ENCODE measurements at places on chromosomes 3 and 15. TPM values are rescaled to one million over a fixed set of nuclear protein-coding genes. Genes with fewer than 3 reads are reported as not detected.

EXD1 gene
- not detected for polyA plus RNA-seq

EPB42 gene
- polyA plus RNA-seq = not detected

CCDC14 gene
- polyA plus RNA-seq = 1.1 TPM

SI gene
- polyA plus RNA-seq = not detected

- DNase-seq = no peak
Measured at GRCh38 chr15:68994149-68994548, 20.3 kb upstream of the NOX5 start.

DNA sequence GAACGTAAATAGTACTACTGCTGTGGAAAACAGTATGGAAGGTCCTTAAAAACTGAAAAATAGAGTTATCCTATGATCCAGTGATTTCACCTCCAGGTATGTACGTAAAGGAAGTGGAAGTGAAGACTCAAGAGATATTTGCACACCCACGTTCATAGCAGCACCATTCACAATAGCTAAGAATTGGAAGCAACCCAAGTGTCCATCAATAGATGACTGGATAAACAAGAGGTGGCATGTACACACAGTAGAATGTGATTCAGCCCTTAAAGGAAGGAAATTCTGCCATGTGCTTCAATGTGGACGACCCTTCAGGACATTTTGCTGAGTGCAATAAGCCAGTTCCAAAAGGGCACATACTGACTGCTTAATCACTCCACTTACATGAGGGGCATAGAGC lies 188.3 kb downstream of the APBA2 start:
- no peak for DNase-seq

GRCh38 chr3:148925845-148926244 lies 60.7 kb downstream of the CPA3 start:
- no peak for DNase-seq

- DNase-seq = no peak
Measured at GRCh38 chr15:51497806-51498205, 124.8 kb downstream of the DMXL2 start.

GRCh38 chr3:191958980-191959671 lies 498.2 kb downstream of the PYDC2 start:
- DNase-seq = no peak

- DNase-seq = no peak
Measured at GRCh38 chr15:36472672-36473071, 106.8 kb upstream of the CDIN1 start.

DNA sequence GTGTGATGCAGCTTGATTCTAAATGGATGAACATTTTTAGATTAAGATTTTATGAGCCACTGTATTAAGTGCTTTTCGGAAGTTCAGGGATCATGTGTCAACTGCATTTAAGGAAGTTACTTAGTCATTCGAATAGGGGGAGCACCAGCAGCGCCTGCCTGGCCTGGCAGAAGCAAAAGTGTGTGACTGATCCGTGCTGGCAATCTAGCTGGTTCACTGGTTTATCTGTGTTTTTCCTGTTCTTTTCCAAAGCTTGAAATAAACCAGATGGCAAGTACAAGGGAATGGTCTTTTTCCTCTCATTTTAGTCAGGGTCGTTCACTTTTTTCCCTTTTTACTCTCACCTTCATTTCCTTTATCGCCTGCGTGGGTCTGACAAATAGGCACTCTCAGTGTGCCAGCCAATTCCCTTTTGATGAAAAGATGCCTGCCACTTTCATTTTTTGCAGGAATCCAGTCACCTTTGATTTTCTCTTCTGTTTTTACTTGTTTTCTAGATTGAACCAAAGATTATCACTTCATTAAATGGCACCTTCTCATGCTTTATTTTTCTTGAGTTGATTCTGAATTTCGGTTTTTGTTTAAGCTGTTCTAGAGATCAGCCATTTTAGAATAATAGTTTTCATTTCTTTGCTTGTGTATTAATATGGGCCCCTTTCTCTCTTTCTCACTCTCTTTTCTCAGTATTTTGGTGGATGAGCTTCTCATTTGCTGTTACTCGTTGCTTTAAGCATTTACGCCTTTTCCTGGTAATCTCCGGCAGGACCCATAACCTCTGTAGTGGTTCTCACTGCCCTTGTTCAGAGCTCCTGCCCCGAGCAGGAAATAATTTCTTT lies 2.8 kb downstream of the ABHD2 start:
- DNase-seq = no peak

- DNase-seq = no peak
Measured at GRCh38 chr15:94855018-94855408, 623.7 kb downstream of the MCTP2 start.

GRCh38 chr3:49171775-49172500 lies 540 bp downstream of the KLHDC8B start:
- no peak for DNase-seq

- no peak for DNase-seq
Measured at GRCh38 chr3:77464111-77464688, 424.3 kb downstream of the ROBO2 start.

DNA sequence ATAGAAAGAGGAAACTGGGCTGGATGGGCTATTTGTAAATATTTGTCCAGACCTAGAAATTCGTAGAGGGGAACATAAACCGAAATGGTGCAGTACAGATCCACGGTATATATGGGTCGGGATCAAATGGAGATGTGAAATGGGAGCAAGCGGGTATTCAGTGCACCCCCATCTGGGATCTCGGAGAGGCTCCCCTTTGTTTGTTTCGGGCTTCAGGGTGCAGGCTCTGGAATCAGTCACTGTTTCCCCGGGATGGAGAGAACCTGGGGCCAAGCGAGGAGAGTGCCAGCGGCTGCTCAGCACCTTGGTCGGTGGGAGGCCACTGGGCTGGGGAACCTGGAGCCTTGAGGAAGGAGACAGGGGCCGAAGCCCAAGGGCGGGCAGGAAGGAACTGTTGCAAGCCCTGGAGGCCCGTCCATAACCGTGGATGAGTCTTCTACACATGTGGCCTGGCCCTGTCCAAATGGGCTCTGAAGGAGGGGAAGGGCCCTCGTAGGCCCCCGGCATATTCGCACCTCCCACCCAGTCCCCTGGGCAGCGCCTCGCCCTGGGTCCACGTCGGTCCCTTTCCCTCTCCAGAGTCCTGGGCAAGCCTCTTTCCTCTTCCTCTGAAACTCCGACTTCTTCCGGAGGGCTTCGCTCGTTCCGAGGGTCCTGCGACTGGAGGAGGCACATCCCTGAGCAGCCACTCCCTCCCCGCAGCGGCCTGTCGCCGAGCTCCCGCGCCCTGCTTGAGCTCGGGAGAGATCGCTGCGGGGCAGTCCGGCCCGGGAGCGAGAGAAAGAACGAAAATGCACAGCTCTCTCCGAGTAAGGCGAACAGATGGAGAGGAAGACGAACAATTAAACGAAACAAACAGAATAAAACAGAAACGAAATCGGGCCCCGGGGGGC lies 3.0 kb downstream of the ISL2 start:
- DNase-seq = no peak

DNA sequence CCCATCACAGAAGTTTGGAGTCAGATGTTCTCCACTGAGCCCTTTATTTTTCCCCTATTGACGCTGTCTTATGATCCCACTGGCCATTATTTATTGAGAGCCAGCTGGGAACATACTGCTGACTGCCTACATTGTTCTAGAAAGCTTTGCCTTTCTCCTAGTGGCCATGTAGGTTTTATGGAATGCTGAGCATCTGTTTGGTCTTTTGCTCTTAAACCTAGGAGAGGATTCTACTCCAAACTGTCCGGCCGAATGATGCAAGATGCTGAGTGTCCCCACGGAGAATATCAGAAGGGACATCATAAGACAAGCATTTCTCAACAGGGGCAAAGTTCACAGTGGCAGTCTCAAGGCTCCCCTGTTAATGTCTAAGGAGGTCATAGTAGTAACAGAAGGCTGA lies 171.4 kb downstream of the ARRDC4 start:
- no peak for DNase-seq

DNA sequence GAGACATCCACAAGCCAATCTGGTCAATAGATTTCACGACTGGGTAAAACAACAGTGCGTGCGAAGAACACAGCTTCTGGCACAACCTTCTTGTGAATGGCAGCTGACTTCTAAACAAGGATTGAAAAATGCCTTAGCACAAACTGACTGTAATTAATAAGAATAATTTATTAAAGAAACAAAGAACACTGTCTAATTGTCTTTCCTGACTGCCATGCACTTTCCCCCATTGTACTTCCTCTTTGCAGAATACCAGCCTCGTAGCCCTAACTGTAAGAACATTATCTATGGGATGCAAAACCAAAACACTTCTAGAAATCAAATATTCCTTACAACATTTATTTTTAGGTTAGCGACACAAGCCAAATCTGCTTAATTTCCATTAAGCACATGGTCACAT lies 6.5 kb downstream of the FOXP1 start:
- DNase-seq = no peak

DNA sequence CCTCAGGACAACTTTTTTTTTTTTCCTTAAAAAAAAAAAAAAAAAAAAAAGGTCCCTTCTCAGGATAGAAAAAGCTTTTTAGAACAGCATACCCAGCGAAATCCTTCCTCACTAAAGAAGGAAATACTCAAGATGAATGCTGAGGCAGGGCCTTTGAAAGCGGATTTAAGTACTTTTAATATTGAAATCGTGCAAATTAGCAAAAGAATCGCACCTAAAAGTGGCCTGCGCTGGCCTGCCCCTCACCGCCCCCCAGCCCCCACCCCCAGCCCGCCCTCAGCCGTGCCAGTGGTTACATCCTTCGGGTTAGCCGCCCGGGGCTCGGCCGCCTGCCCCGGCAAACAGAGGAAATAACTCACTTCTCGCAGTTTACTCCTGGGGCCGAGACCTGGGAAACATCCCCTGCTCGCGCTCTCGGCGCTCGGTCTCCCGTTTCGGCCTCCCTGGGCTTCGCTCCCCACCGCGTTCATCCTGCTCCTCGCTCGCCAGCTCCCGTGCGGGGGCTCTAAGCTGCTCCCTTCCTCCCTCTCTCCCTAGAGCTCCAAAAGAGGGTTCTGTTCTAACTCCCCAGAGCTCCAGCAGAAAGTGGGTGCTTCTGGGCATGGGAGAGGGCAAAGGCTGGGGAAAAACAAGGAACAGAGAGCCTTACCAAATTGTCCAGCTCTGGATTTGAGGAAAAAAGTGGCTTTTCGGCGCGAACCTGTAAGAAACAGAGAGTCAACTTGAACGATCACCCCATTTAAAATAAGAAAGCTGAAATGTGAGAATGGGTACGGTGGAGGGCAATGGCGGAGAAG lies 5.2 kb downstream of the MEIS2 start:
- DNase-seq = no peak

DNA sequence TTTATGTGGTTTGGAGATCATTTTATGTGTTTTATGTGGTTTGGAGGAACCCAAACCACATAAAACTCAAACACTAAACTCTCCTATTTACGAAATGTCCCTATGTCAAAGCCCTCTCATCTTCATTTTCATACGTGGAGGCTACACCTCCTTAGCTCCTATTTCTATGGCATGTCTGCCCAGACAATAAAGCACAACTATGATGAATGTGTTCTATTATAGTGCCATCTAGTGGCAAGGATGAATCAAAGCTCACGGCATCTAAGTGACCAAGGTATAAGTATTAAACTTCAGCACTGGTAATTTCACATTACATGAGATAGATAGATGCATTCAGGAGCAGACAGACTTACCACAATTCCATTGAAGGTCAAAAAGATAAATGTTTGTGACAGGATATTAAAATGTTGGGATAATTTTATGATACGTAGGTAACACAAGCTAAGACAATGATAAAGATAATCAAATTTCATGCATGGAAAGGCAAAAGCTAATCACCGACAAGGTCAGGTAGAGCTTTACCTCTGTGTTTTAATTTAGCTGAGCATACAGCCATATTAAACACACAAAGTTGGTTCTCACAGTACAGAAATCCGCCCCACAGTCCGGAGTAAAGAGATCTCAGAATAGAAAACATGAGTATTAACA lies 130.6 kb upstream of the FHIT start:
- peak; percentile 19 for DNase-seq

Data from immature natural killer cell (primary cell).